Lower lobe of right lung (tissue), 2 donors: ENCODE measurements at places on chromosomes 13 and 19.
A peak's percentile ranks its signal among the peaks of the same experiment; 100 is the strongest.

DNA sequence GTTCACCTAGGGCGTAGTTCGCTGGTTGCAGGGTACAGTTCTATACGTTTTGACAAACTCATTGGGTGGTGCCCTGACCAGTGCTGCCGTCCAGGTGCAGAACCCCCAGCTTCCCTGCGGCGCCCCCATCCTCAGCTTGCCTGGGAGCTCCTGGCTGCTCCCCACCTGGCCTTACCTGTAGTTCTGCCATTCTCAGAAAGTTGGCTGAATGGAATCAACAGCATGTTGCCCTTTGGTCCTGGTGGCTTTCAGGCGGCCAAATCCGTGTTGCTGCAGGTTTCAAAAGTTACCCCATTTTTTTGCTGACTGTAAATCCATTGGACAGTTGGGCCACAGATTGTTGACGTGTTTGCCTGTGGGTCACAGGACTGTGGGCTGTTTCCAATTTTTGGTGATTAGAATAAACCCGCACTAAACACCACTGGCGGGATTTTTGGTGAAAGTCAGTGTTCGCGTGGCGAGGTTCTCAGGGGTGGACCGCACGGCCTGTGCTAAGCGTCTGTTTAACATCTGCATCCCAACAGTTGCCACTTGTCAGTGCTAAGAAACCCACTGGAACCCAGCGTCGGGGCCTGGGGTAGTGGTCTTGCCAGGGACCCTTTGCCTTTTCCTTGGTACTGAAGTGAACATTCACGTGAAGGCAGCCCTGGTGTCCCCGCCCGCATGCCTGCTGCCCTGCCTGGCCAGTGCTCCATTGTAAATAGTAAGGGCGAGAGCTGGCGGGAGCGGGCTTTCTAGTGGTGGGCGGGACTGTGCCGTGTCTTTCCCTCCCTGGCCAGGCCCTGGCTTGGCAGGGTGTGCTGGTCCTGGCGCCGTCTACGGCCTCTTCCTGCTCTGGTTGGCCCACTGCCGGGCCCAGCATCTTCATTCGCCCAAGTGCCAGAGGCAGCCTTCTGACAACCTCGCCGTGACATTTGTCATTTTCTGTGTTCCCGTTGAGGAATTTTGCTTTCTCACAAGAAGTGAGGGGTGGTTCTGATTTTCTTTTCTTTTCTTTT is 3.3 kb downstream of the DOT1L start:
- DNase-seq, result peak; percentile 92

DNA sequence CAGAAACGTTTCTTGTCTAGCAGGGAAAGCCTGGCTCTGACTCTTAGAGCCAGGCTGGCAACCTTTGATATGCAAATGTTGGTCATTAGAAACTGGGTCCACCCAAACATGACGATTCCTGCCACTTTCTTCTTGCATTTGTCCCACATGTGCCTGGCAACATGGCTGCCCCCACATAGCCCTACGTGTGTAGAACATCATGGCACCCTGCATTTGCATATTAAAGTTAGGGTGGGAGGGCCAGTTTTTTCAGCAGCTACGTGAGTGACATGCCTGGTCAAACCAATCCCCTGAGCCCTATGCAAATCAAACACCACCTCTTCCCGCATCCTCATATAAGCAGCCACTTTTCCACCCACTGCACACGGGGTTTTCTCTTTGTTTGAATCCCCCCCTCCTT is 95.0 kb downstream of the LIG4 start:
- no peak for DNase-seq

- no peak for DNase-seq
Observed at GRCh38 chr19:12695514-12695913, 917 bp downstream of the FBXW9 start.

DNA sequence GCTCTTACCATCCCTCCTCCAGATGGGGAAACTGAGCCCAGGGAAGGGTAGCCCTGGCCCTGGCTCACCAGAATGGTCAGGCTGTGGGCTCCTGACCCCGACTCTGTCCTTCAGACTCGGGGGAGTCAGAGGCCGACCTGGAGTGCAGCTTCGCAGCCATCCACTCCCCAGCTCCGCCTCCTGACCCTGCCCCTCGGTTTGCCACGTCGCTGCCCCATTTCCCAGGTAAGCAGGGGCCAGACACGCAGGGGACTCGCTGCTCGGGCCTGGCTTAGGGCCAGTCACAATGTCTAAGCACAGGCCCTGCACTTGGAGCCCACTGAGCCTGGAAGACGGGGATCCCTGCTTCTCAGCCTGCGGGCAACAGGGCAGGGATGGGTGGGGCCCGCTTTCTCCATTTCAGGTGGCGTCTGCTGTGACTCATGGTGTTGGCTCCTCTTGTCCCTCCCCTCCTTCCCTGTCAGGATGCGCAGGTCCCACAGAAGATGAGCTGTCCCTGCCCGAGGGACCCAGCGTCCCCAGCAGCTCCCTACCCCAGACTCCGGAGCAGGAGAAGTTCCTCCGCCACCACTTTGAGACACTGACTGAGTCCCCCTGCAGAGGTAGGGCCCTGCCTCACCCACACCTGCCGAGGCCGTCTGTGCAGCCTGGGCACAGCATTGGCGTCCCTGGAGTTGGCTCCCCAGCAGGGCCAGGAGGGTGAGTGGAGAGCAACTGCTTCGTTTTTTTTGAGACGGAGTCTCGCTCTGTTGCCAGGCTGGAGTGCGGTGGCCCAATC is 9.2 kb upstream of the OVOL3 start:
- no peak for DNase-seq

DNA sequence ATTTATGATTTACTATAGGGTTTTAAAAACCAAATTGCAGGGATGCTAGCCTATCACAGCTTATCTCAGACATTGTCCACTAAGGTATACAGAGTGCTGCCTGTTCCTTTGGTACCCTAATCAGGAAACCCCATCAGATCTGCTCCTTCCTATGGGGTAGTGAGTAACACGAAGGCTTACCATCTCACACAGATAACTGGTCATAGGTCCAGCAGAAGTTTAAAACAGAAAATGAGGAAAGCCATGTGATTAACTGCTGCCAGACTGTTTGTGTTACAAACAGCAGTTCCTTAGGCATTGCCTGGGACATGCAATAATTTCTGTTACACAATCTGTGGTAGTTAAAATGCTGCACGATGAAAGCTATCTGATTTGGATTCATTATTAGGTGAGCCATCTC is 53.5 kb upstream of the ALOX5AP start:
- no peak for DNase-seq

- DNase-seq, result peak; percentile 82
Observed at GRCh38 chr19:14530005-14530348, 583 bp downstream of the TECR start.

DNA sequence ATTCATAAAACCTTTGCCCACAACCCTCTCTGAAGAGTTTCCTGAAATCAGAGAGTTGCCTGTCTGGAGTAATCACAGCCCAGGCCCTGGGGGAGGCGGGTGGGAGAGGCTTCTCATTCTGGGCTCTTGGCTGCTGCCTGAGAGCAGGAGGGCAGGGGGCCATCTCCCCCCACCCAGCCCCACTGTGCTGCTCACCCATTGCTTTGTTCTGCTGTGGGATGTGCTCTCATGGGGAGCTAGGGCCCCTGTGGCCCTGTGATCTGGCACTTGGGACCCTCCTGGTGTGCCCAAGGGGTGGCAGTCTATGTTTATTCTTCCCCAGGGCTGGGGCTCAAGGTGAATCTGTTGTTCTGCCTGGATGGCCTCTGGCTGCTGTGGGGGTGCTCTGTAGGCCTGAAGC is 6.1 kb downstream of the KCTD15 start:
- no peak for DNase-seq

DNA sequence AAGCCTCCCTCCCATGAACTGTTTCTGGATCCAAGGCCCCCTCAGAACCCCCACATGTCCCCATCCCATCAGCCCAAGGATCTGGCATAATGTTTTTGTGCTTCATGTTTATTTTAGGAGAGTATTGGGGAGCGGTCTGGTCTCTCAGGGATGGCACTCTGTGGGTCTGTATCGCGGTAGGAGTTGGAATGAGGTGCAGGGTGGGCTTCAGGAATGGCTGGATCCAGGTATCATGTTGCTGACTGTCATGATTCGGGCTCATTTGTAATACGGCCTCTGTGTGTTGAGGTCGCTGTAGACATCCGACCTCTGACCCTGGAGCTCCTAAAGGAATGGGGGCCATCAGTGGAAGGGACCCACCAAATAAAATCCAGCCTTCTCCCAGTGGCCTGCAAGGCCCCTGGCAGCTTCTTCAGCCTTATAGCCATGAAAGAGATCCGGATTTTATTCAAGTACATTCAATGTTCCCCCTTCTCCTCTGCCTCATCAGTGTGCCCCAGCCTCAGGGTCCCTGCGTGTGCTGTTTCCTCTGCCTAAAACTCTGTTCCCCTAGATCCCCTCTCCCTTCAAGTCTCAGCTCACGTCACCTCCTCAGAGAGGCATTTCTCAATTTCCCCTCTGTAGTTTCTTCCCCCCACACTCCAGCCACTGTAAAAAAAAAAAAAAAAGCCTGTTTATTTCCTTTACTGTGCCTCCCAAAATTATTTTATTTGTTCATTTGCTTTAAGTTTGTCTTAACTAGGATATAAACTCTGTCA is 2.2 kb downstream of the HCST start:
- DNase-seq, result no peak

DNA sequence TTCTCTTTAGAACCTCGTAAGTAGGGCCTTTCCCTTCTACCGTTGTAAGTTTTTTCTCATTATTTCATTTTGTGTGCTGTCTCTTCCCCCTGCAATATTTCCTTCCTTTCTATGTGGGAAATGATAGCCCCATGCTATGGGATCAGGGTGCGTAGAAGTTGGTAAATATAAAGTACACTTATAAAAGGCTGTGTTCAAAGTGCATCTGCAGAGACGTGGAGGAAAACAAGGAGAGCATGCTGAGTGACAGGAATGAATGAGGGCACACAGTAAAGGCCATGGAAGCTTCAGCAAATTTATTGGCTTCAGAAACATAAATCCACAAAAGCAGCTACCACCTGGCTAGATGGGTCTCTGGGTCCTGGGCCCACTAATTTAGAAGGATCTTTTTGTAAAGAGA is 21.6 kb upstream of the SPRY2 start:
- DNase-seq, result no peak

- DNase-seq, result no peak
Observed at GRCh38 chr19:5154129-5154798, 185.4 kb downstream of the KDM4B start.

DNA sequence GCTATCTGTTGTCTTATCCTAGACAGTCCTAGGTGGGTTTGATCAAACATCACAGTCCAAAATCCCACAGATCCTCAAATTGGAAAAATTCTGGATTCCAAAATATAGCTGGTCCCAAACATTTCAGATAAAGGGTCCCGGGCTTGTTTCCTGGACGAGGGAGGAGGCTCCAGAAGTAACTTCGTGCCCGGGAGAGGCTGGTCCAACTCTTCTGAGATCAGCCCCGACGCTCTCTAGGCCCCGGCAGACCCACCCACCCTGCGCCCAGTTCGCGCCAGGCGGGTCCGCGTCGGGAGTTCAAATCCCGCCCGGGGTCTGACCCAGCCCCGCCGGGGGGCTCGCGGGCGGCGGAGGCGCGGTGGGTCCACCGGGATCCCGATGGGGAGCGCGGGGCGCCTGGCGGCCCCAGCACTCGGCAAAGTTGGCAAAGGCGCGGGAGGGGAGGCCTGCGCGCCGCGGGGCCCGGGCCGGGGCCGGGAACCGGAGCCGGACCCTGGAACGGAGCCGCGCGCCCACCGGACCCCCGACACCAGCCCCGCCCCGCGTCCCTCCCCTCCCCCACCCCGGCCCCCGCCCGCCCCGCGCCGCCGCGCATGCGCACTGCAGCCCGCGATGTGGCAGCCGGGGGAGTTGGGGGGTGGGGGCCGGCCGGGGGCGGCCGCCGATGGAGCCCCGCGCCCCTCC is 513 bp downstream of the MIER2 start:
- DNase-seq, result no peak

DNA sequence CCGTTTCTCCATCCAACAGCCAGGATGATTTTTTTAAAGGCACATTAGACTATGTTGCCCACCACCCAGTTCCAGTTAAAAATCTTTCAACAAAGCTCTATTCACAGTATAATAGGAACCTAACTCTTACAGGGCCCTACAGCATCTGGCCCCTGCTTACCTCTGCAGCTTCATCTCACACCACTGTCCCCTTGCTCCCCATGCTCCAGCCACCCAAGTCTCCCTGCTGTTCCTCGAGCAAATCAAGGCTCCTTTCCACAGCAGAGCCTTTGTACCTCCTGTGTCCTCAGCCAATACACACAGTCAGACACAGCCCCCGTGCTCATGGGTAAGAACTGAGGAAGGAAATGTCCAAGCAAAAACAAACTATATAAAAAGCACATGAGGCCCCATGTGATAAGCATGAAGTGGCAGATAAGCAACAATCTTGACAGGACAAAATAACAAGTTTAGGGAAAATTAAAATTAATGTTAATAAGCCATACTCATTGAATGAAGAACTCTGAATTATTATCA is 67.5 kb downstream of the TSC22D1 start:
- DNase-seq, result no peak

- no peak for DNase-seq
Observed at GRCh38 chr13:37109051-37109678, 3.7 kb upstream of the CSNK1A1L start.

- no peak for DNase-seq
Observed at GRCh38 chr13:83440465-83440864, 441.8 kb downstream of the SLITRK1 start.

- DNase-seq, result no peak
Observed at GRCh38 chr13:83423381-83423780, 458.9 kb downstream of the SLITRK1 start.

GRCh38 chr13:59531571-59532091 is 632.1 kb downstream of the DIAPH3 start:
- peak; percentile 67 for DNase-seq

GRCh38 chr19:11887611-11888531 is at the start of gene ZNF69:
Gene ZNF69 (plus strand): TSS chr19:11887782. CDS start chr19:11887924, 142 bp downstream.
- peak; percentile 92 for DNase-seq

GRCh38 chr13:113659337-113659736 is 1.3 kb upstream of the ATP4B start:
- no peak for DNase-seq

- no peak for DNase-seq
Observed at GRCh38 chr19:48986211-48986610, 6.9 kb downstream of the GYS1 start.

GRCh38 chr13:80873589-80873988 is 532.7 kb upstream of the SPRY2 start:
- DNase-seq, result no peak

- DNase-seq, result peak; percentile 96
Observed at GRCh38 chr19:11798391-11799330, at the start of gene ZNF491. Gene ZNF491 (plus strand): TSS chr19:11798523. CDS start chr19:11805954, 7,431 bp downstream.

DNA sequence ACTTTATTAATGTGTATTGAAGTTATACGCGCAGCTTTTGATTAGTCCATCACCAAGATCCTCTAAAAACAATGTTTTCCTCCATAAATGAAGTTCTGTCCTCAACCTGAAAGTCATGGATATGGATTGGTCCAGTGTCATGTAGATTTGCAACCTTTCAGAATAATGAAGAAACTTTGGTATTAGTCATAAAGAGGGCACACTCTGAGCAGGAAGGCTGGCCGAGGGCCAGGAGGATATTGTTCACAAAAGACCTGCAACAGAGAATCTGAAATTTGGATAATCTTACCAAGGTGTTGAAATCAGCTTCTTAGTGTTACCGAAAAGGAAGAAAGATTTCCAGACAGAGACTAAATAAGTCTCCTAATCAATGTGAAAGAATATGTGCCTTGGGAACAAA is 20.7 kb downstream of the CLDN10 start:
- DNase-seq, result no peak

GRCh38 chr19:14554382-14554812 is 17.5 kb downstream of the NDUFB7 start:
- DNase-seq, result no peak
